Left cardiac atrium (tissue), 4 donors: ENCODE measurements at places on chromosomes 4 and X.

DNA sequence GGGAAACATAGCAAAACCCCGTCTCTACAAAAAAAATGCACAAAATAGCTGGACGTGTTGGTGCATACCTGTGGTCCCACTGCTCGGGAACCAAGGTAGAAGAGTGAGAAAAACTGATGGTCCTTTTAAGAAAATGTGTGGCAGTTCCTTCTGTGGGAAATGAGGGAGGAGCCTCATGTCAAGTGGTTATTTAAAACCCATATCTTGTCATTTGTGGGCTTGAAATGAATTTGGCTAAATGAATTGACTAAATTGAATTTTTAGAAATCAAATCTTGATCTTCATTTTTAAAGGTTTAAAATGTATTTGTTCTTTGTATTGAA lies 16.2 kb upstream of the LAMP2 start:
- DNase-seq = no peak

DNA sequence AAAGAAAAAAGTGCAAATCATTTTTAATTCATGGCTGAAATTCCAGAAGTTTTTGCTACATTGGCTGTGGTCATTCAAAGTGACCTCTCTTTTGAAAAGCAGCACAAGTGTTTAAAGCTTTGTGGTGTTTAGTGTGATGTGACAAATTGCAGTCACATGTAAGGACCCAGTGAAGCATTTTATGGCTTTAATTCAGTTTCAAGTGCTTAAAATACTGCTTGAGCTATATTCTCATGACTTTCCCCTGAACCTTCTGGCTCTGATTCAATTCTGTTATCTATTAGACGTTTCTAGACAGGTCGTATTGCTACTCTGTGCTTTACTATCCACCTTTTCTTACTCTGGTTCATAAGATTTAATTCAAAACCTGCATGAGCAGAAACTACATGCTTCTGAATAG lies 105.8 kb downstream of the FAT4 start:
- no peak for DNase-seq

GRCh38 chr4:40972722-40973121 lies 223.0 kb downstream of the NSUN7 start:
- no peak for DNase-seq

DNA sequence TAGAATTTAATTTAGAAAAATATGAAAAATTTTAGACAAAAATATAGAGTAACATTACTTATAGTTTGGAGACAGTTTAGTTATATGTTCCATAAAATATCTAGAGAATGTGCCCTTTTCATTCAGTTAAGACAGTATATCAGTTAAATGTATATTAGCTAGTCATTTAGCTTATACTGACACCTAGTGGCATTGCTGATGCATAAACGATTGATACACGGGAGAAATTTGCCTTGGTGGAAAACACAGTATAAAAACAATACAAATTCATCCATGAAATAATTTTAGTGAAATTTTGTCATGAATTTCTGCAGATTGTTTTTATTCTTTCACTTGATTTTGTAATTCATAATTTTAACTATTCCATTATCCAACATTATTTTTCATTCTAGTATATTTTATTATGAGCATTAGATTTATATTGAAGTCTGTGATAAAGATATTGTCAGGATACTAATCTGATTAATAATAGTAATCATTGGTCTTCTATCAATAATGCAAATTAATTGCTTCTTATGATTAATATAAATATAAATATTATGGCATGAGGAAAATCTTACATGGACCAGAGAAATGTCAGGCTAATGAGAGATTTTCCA lies 219.0 kb downstream of the TLL1 start:
- DNase-seq = no peak

GRCh38 chr4:165700855-165701254 lies 172.2 kb upstream of the TLL1 start:
- no peak for DNase-seq

DNA sequence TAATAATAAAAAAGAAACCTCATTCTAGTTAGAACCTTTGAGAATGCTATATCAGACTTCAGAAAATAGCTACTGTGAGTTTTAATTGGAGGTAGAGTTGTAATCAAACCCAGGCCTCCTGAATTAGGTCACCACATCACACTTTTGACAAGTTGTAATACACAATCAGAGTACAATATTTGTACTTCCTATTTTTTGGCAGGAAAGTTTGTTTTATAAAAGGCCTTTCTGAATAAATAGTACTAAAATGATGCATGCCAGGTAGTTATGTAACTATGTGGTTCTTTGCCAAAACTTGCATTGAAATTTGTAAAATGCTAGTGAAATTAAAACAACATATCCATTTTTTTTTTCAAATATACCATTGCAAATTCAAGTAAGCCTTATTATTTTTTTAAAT lies 26.8 kb downstream of the ADH7 start:
- no peak for DNase-seq

DNA sequence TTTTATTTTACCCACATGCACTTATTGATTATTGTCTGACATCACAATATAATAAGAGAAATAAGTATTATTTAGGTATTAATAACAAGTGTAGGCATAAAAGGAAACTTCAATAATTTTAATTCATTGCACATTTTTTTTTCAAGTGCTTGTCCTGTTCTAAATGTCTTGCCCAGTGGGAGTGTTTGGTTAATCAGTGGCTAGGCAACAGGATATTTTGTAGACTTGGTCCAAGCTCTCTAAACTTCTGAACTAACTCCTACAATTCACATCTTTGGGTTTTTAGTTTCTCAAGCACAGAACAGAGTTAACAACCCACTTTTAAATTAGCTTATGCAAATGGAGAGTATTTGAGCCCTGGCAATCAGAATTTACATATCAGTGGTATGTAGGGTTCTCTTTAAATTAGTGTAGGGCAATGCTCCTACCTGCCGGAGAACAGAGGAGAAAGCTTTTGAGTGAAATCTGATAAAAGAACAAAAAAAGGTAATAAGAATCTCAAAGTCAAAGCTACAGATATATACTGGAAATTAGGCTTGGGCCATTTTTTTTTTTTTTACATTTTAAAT lies 353.5 kb downstream of the ADGRL3 start:
- DNase-seq = no peak

GRCh38 chr4:142846729-142847596 lies 862 bp upstream of the INPP4B start:
- peak; percentile 24 for DNase-seq

- no peak for DNase-seq
These were observed 356.5 kb downstream of the CBLL2 start for GRCh38 chrX:22629105-22629725.

- DNase-seq = no peak
These were observed 62.9 kb downstream of the ELOVL6 start for GRCh38 chr4:110135523-110135922.

GRCh38 chrX:8988446-8988845 lies 45.5 kb downstream of the FAM9B start:
- DNase-seq = peak; percentile 39

DNA sequence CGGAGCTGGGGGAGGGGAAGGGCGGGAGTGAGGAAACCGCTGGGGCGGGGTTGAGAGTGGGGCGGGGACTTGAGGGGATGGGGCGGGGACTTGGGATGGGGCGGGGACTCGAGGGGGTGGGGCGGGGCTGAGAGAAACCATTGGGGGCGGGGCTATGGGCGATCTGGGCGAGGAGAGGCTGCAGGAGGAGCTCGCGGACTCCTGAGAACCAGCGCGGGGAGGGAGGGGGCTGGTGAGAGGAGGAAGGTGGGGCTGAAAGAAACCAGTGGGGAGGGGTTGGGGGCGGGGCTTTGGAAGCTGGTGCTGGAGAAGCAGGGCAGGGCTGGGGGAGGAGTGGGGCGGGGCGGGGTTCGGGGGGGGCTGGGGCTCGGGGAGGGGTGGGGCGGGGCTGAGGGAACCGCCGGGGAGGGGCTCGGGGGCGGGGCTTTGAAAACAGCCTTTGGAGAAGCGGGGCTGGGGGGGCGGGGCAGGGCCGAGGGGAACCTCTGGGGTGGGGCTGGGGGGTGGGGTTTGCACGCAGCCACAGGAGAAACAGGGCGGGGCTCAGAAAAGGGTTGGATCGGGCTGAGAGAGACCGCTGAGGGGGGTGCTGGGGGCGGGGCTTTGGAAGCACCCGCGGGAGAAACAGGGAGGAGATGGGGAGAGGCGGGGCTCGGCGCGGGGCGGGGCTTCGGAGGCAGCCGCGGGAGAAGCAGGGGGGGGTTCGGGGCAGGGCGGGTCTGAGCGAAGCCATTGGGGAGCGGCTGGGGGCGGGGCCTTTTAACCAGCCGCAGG lies 777 bp upstream of the EOLA2 start:
- peak; percentile 95 for DNase-seq

DNA sequence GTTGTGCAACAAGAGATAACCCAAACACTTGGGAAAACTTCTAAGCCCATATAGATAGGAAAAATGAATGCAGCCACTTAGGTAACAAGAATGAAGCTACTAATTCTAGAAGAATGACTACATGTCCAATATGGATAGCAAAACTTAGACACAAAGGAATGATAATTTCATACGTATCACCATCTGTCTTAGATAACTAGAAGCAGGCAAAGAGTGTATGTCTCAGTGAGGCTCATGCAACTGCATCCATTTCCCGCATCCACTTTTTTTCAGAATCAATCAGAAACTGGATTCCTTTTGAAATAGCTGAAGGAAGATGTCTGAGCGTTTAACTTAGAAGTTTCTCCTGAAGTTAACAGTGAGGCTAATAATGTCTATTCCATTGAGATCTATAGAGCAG lies 408.7 kb upstream of the PITX2 start:
- DNase-seq = no peak

DNA sequence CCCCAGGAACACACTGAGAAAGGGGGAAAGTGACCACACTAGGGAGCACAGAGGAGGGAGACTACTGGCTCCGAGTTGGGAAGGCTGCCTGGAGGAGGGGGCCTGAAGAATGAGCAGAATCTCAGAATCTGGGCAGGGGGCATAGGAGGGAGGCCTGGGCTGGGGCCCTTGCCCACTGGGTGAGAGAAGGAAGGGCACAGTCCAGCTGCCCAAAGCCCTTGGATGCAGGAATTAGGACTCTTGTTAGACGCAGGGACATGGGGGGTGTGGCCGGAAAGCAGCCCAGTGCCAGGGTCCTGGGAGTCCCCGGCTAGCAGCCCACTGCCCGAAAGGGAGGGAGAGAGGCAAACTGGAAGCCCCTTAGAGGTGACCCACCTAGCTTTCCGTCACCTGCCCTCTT lies 1.9 kb upstream of the DUSP9 start:
- no peak for DNase-seq

DNA sequence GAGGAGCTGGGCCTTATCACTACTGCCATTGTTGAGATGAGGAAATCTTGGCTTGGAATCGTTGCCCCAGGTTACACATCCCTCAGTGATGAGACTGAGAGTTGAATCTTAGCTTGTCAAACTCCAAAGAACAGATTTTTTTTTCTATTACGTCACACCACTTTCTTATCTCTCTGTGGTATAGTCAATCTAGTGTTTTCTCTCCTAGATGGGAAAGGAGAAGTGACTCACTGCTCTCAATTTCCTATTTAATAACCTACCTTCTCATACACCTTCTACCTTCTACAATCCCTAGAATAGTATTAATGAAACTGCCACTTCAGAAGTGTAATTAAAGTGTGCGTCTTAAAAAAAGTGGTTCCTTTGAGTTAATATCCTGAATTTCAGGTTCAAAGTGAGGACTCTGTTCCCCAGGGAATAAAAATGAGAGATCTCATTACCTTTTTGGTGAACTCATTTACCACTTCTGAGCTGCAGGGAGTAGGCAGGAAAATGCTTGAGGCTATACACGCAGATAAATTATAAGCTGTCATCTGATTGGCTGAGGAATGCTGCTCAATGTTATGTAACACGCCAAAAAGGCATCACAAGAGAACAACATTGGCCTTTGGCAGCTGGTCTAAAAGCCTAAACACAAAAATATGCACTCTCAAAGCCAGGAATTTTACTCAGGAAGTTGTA lies 59.3 kb downstream of the MAD2L1 start:
- no peak for DNase-seq

GRCh38 chrX:94662689-94663088 lies 988.7 kb downstream of the FAM133A start:
- no peak for DNase-seq

DNA sequence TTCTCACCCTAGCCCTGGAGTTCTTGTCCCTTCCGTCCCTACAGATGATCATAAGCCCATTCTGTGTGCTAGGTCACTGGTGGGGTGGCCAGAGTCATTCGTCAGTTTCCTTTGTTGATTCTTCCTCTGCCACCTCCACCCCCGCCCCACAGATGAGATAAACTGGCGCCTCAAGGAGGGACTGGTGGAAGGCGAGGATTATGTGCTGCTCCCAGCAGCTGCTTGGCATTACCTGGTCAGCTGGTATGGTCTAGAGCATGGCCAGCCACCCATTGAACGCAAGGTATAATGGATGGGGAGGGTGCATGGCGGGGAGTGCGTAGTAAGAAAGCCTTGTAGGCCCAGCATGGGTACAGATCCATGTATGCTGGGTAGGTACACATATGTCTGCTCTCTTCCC lies 6.4 kb downstream of the USP11 start:
- DNase-seq = no peak

DNA sequence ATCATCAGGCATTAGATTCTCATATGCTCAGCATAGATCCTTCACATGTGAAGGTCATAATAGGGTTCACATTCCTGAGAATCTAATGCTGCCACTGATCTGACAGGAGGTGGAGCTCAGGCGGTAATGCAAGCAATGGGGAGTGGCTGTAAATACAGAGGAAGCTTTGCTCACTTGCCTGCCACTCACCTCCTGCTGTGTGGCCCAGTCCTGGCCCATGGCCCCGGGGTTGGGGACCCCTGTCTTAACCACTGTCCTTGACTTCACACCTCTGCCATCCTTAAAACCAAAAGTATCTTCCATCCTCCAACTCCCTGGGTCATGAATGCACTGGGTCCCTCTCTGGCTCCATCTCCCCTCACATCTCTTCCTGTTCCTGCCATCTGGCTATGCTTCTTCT lies 129.1 kb downstream of the HMX1 start:
- no peak for DNase-seq

- DNase-seq = no peak
These were observed 76.4 kb downstream of the ZFYVE28 start for GRCh38 chr4:2341911-2342652.

DNA sequence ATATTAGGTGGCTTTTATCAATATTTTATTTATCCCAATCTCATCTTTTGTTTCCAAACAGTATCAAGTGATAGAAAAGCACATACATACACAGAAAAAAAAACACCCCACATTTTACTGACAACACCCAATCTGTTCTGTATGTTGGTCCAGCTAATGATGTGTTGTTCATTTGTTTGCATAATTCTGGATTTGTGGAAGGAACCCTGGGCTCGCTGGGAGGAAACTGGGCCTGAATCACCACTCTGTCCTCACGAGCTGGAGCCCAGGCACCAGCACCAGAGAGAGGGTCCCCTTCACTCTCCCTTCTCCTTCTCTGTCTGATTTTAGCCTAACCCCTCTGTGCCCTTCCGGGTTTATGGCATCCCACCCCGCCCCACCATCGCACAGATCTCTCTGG lies 79.8 kb downstream of the PSAPL1 start:
- no peak for DNase-seq

GRCh38 chr4:114782415-114783214 lies 184.0 kb downstream of the UGT8 start:
- no peak for DNase-seq

- DNase-seq = no peak
These were observed 22.1 kb upstream of the GPC4 start for GRCh38 chrX:133437356-133437755.

- no peak for DNase-seq
These were observed 67.2 kb downstream of the TBC1D9 start for GRCh38 chr4:140688711-140689598.

GRCh38 chrX:3440981-3441380 lies 94.5 kb upstream of the MXRA5 start:
- no peak for DNase-seq

GRCh38 chrX:121858867-121859647 lies 811.6 kb downstream of the GLUD2 start:
- DNase-seq = no peak

- peak; percentile 76 for DNase-seq
These were observed at the start of gene TMEM47 for GRCh38 chrX:34656842-34657725. Gene TMEM47 (minus strand): TSS chrX:34657285. CDS start chrX:34657029, 256 bp downstream.
